ENCODE measurements at places on chromosomes 7 and 10.

GRCh38 chr10:114998993-114999392 is 61.0 kb downstream of the TRUB1 start:
- DNase-seq, result no peak

GRCh38 chr7:69803699-69804516 is 205.6 kb downstream of the AUTS2 start:
- DNase-seq, result no peak

DNA sequence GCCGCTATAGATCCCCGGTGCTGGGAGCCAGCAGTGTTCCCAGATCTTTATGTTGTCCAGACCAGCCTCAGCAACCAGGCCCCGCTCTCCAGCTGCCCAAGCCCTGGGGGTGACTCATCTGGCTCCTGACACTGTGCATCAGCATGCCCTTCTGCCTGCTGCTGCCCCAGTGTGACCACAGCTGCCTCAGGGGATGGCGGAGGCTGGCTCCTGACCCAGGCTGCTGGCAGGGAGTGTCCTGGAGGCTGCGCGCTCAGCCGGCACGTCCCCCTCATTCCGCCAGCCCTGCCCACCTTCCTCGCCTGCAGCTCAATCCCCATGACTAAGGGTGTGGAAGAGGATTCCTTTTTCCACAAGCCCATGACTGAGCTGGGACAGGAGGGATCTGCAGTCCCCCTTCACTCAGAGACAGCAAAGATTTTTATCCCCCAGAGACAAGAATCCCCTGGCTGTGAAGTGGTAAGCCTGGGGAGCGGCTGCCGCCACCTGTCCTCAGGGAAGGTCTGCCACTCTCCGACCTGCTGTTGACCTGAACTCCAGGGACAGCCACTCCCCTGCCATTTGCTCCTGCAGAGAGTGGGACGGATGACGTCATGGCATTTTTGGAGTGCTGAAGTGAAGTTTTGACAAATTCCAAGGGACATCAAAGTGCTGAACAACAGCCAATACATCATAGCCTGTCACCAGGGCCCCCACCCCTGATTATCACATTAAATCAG is 182.8 kb upstream of the BMPER start:
- DNase-seq, result no peak

GRCh38 chr10:120365872-120366271 is 91.2 kb upstream of the PLPP4 start:
- DNase-seq, result no peak

GRCh38 chr7:131341690-131342089 is 14.0 kb downstream of the MKLN1 start:
- no peak for DNase-seq

- no peak for DNase-seq
These were observed 54.2 kb downstream of the FOXP2 start for GRCh38 chr7:114468844-114469243.

DNA sequence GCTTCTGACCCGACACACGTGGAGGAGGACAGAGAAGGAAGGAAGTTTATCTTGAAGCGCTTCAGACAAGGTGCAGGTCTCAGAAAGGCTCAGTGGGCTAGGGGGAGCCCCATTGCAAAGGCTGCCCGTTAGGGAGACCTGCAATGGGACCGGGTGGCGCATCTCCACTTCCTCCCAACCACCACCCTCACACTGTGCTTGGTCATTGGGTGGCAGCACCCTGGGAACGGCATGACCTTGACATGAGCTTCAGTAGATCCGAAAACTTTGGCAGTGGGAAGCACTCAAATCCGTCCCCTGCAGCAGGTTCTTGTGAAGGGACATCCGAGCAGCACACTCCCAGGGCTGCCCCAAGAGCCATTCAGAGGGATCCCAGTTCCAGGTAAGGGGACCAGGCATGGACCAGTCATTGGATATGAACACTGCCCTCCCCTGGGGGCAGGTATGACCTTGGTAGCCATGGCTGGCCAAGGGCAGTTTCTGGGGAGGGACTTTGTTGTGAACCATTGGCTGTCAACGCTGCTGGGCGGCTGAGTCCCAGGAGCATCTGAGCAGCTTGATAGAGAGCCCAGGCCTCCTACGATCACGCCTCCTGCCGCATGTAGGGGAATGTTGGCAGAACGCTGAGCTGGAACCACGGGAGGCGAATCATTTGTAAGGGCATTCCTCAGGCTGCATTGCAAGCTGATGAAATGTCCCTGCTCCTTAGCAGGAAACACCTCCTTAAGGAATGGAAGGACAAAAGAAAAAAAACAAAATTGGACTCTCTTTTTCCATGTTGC is 31.7 kb downstream of the GALNTL5 start:
- no peak for DNase-seq

DNA sequence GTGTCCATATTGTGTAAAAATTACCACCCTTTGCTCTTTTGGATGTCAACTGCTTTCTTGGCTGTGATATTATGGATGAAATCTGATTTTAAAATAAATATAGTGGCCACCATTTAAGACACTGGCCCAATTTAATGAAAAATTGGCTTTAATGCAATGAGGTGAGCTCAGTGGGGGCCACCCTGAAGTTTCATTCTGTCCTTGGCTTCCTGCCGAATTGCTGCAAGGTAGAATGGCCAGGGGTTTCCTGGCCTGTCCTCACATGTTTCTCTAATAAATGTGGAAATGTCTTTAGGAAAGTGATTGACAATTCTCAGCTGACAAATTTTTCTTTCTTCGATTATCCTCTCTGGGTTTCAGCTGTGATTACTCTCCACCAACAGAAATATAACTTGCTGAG is 36.0 kb downstream of the DYNC1I1 start:
- no peak for DNase-seq

- no peak for DNase-seq
These were observed 2.9 kb upstream of the IGFBP1 start for GRCh38 chr7:45885264-45885882.

GRCh38 chr7:112981966-112982365 is 104.7 kb downstream of the GPR85 start:
- no peak for DNase-seq

DNA sequence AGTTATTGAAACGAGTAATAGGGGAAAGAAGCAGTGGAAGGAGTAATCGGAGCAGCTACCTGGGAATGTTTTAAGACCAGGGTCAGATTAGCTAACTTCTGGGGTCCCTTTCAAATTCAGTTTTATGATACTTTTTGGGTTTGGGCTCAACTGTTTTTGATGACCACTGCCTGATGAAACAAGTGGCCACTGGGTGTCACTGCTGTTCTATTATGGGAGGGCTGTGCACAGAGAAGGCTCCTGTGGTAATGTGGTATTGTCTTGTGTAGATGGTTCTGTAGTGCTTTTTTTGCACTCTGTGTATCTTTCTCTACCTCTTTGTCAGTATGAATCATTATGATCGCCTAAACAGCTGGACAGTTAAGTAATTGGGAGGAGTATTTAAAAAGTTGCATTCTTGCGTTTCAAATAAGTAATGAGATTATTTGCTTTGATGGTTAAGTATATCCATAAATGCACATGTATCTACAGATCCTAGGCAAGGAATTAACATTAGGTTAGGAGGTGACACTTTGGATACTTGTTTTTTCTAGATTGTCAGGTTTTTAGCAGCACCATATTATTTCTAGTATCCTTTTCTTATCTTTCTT is 128.4 kb downstream of the ABCA13 start:
- no peak for DNase-seq

DNA sequence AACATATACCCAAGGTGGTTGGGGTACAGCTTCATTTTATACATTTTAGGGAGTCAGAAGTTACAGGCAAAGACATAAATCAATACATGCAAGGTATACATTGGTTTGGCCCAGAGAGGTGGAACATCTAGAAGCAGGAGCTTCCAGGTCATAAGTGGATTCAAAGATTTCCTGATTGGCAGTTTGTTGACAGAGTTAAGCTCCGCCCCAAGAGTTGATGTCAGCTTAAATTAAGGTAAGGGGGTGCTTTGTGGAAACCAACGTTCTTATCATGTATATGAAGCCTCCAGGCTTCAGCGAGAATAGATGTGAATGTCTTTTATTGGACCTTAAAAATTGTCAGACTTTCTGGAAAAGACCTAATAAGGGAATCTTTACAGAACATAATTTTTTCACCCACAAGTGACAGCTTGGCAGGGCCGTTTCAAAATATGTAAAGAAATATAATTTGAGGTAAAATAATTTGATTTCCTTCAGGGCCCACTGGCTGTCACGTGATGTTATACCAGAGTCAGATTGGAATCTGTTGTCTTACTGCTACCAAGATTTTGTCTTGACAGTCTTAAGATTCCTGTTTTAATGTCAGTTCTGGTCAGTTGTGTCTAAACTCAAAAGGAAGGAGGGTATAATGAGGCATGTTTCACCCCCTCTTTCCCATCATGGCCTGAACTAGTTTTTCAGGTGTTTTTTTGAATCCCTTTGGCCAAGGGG is 6.3 kb upstream of the PANK1 start:
- DNase-seq, result no peak

Data from activated T-cell treated with anti-CD3 and anti-CD28 coated beads, Interleukin-2, amount 50 U/mL, for 1 hour (primary cell).